Omental fat pad (tissue), 4 donors: ENCODE measurements at places on chromosomes 2 and 18. TPM values are rescaled to one million over a fixed set of nuclear protein-coding genes. Genes with fewer than 3 reads are reported as not detected.

LIMS4 gene
- total RNA-seq = 20.2 TPM

NTSR2 gene
- total RNA-seq = not detected

CYTIP gene
- total RNA-seq = 13.4 TPM

GRCh38 chr2:160741815-160742214 is 248.2 kb upstream of the RBMS1 start:
- no peak for DNase-seq

TOGARAM2 gene
- 10.4 TPM for total RNA-seq

- no peak for DNase-seq
Measured at GRCh38 chr18:62485684-62486083, 37.1 kb upstream of the ZCCHC2 start.

DNA sequence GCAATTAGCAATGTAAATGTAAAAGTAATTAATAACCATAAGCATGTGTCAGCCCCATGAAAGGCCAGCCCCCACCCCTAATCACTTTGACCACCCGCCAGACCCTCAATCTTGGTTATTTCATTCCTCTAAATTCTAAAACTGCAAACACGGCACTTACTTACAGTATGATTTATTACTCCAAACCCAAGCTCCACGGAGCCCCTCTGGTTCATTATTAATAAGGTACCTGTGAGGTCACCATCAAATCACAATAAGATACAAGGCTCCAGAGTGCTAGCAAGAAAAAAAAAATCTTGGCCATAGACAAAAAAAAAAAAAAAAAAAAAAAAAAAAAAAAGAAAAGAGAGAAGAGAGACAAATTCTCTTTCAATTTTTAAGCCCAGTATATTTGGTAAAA is 879.5 kb downstream of the TDRD15 start:
- no peak for DNase-seq

GRCh38 chr2:217929757-217930707 is 72.8 kb downstream of the TNS1 start:
- DNase-seq = no peak

CD207 gene
- total RNA-seq = not detected

DYSF gene
- total RNA-seq = 12.5 TPM

DUSP2 gene
- 27.6 TPM for total RNA-seq

- no peak for DNase-seq
Measured at GRCh38 chr2:224716921-224717320, 756 bp upstream of the CCDC195 start.

CD226 gene
- total RNA-seq = 2.8 TPM

DNA sequence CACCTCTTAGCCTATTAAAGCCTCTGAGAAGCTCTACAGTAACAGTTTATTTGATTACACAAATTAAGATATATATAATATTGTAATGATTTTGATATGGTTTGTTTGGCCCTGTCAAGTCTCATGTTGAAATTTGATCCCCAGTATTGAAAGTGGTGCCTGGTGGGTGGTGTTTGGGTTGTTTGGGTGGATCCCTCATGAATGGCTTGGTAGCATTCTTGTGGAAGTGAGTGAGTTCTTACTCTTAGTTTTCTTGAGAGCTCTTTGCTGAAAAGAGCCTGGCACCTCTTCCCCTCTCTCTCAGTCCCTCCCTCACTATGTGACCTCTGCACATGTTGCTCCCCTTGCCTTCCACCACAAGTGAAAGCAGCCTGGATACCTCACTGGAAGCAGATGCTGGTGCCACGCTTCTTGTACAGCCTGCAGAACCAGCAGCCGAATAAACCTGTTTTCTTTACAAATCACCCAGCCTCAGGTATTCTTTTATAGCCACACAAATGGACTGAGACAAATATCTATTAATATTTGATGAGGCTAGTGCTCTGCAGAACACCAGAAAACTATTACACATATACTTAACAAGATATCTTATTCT is 52.8 kb downstream of the SLC4A10 start:
- DNase-seq = no peak

- DNase-seq = no peak
Measured at GRCh38 chr2:218517434-218518206, 50.5 kb downstream of the USP37 start.

PLGLB1 gene
- 4.5 TPM for total RNA-seq

- no peak for DNase-seq
Measured at GRCh38 chr2:48116497-48116896, 210.2 kb upstream of the FBXO11 start.

DNA sequence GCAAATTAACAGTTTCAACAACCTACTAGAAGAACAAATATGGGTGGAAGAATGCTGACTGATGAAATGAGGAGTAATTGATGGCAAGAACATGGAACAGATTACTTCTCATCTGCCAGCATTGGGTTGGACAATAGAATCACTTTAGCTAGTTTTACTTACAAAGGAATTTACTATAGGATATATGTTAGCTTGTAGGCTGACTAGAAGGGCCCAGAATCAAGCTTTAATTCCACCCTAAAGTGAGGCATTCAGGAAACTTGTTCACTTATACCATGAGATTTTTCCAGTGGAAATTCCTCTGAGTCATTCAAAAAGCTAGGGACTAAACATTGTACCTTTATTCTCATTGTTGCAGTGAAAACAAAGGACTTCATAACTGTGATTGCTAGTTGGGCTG is 5.0 kb upstream of the ZSWIM2 start:
- no peak for DNase-seq

ZDBF2 gene
- 9.9 TPM for total RNA-seq

POTEJ gene
- not detected for total RNA-seq

ADCY3 gene
- total RNA-seq = 94.7 TPM

DNA sequence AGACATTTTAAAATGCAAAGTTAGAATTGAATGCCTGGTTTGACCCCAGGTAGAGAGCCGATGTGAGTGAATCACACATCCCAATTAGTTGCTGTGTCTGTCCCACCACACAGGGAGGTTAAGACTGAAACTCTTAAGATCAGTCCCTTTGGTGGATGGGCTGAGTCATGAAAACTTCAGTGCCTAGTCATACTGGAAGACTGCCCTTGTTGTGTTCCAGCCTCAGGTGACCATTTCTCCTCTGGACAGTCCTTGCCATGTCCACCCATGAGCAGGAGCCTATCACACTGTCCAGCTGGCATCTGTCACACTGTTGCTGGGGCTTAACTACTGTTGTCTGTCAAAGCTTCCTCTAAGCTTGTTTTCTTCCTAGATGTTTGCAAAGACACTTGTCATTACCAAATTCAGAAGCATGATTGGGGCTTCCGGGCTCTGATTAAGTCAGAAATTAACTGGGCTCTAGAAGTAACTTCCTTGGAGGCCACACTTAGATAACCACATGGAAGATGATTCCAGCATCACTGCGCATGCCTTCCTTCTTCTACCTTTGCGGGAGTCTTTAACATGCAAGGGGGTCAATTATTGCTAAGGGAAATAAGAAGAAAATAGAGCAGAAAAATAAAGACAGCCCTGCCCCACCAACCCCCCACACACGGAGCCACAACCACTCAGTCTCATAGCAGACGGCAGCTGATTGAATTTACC is 21.3 kb downstream of the CYRIA start:
- DNase-seq = no peak

GRCh38 chr18:67583621-67584020 is 67.1 kb upstream of the DSEL start:
- no peak for DNase-seq

FN1 gene
- total RNA-seq = 220 TPM

- no peak for DNase-seq
Measured at GRCh38 chr2:174846218-174846617, 81.9 kb upstream of the CHRNA1 start.

EGR4 gene
- total RNA-seq = not detected

- DNase-seq = no peak
Measured at GRCh38 chr2:122707224-122707824, 951.9 kb downstream of the TSN start.

COL3A1 gene
- 120 TPM for total RNA-seq

FEV gene
- total RNA-seq = not detected

GBX2 gene
- total RNA-seq = not detected

FOXD4L1 gene
- 0.19 TPM for total RNA-seq

PCARE gene
- not detected for total RNA-seq

DNA sequence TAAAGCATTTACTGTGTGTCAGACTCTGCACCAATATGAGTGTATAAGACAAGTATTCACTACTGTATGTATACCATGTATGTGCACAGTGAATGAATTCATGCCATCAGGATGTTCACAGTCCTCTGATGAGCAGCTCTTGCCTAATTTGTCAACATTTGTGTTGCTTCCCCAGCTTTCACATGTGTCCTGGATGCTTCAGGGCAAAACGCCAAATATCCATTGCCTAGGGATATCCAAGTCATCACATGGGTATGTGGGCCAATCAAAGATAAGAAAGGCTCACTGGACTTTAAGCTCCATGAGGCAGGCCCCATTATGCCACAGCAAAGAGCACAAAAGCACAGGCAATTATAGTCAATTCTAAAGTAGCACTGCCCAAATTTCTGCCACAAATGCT is 134.2 kb upstream of the CHAC2 start:
- no peak for DNase-seq

GRCh38 chr2:191635333-191636234 is 42.4 kb upstream of the NABP1 start:
- DNase-seq = no peak

ACADL gene
- 17.3 TPM for total RNA-seq

DNA sequence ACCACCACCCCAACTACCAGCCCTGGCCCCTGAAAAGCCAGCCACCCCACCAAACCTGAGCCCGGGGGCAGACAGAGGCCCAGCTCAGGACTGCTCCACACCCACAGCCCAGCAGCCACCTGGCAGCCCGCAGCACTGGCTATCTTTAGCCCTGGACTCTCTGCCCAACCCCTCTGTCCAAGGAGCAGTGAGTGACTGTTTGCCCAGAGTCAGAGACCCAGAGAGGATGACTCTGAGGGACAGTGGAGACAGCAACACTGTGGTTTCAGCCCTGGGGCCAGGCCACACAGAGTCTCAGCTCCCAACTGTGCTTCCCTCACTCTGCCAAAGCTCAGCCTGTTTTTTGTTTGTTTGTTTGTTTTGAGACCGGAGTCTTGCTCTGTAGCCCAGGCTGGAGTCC is 32.6 kb downstream of the BIN1 start:
- DNase-seq = no peak

DNA sequence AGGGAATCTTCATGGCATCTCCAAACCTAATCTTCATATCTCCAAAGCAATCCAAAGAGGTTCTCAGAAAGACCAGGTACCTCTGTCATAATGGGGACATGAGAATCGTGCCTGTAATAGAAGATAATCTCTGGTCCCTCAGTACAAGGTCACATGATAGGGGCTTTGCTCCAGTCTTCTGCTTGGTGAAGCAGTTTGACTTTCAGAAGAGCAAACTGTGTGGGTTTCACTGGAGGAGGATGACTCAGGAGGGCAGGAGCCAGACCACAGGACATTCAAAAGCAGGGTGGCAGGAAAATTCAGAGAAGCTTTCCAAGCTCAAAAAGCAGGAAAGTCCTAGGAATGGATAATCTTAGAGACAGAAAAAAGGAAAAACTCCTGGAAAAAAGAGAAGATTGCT is 10.6 kb upstream of the PAX3 start:
- DNase-seq = no peak

IGFBP5 gene
- 284 TPM for total RNA-seq

GRCh38 chr2:172260336-172260735 is 157.6 kb upstream of the DLX2 start:
- no peak for DNase-seq

ZNF516 gene
- total RNA-seq = 18.2 TPM

DNA sequence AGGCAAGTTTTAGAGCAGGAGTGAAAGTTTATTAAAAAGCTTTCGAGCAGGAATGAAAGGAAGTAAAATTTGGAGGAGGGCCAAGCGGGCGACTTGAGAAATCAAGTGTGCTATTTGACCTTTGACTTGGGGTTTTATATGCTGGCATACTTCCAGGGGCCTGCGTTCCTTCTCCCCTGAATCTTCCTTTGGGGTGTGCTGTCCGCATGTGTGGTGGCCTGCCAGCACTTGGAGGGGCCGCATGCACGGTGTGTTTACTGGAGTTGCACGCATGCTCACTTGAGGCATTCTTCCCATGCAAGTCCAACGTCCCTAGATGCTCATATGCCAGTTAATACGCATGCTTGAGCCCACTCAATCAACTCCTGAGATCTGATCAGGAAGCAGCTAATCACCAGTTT is 78.3 kb upstream of the MAP4K4 start:
- no peak for DNase-seq

CFC1 gene
- 0.50 TPM for total RNA-seq

GKN1 gene
- not detected for total RNA-seq

- no peak for DNase-seq
Measured at GRCh38 chr18:35582899-35583558, 1.5 kb downstream of the GALNT1 start.

GRCh38 chr2:170369894-170370293 is 191.9 kb downstream of the MYO3B start:
- DNase-seq = no peak

ABCG8 gene
- total RNA-seq = not detected

APOB gene
- 17.4 TPM for total RNA-seq

- no peak for DNase-seq
Measured at GRCh38 chr18:9839853-9840252, 45.9 kb upstream of the TXNDC2 start.

SPATA3 gene
- not detected for total RNA-seq
